ENCODE measurements at places on chromosomes 3 and 15. TPM values are rescaled to one million over a fixed set of nuclear protein-coding genes. Genes with fewer than 3 reads are reported as not detected.

DNA sequence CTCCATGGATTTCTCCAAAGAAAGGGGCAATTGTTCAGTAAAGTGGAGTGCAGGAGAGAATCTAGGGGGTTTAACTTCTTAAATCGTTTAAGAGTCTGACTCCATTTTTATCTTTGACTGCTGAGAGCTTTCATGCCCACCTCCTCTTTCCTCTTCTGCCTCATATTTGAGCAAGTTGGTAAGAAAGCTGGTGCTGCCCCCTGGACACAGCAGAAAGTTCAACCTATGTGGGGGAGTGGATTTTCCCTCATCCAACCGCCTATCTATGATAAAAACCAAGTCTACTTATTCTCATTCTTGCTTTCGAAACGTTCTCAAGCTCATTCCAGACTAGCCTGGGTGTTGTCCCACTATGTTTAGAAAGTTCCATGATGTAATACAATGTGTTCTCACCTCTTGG, 26.0 kb downstream of the HHLA2 start:
- no peak for DNase-seq

- DNase-seq, result no peak
These were observed 137.4 kb downstream of the VPS8 start for GRCh38 chr3:184949251-184949965.

GRCh38 chr3:2568156-2568555, 469.5 kb downstream of the CNTN4 start:
- DNase-seq, result no peak

The ERICH6 gene
- total RNA-seq, result not detected

All from dorsolateral prefrontal cortex (tissue), 122 donors.